ENCODE measurements at places on chromosomes 5 and 9.

DNA sequence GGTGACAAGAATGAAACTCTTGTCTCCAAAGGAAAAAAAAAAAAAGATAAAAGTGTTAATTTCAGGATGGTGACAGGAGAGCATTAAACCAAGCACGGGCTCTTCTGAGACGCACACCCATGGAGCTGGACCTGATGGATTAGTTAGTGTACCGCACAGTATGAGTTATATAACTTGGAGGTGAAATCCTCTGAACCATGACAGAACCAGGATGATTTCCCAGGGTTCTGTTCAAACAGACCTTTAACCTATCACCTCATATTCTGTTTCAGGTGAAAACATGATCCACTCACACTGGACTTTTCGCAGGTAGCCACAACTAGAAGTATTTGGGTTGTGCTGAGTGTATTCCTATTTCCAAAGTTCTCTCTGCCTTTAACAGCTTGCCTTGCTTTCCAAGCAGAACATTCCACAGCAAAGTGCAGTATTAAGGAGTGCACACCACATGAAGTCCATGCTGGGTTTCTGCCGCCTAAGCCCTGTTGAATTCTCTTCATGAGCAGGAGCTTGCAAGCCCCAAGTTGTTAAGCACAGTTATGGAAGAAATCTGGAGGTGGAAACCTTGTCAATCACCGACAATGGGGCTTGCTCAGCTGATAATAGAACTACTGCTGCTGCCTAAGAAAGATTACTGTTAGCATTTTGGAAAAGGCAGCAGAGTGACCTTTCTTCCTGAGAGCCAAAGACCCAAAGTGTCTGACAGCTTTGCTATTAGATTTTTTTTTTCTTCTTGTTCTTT is 461.7 kb downstream of the TLE1 start:
- DNase-seq: no peak

- DNase-seq: no peak
Measured at GRCh38 chr9:122145592-122145863, 14.1 kb downstream of the NDUFA8 start.

DNA sequence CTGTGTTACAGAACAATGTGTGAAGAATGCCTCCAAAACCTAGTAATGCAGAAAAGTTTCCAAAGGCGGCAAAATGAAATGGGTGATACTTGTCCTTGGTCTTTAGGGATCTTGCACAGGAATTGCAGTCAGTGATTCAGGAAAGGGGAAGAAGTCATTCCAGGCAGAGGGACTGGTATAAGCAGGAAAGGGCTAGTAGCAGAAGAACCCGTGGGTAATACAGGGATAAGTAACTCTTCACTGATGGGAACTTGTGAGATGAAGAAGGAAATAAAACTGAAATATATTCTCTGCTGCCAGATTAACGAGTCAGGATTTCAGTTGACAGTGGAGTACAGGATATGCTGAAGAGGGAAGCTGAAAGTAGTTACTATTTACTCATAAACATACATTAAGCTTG is 1.2 kb downstream of the SRFBP1 start:
- DNase-seq: no peak

DNA sequence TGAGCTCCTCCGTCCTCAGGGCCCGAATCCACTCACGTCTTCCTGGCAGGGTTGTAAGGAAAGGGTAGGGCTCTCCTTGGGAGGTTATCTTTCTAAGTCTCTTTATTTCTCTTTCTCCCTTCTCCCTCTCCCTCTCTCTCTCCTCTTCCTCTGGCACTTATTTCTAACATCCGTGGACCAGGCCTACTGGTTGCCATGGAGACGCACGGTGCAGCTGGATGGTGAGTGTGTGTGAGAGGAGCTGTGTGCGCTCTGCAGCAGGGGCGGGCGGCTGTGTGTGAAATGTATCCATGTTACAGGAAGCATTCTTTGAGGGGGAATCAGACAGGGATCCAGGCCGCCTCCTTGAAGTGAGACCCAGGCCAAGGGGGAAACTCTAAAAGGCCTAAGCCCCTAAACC is 32.2 kb downstream of the PCDH1 start:
- no peak for DNase-seq

- DNase-seq: no peak
Measured at GRCh38 chr9:82606071-82606470, 456.9 kb downstream of the RASEF start.

DNA sequence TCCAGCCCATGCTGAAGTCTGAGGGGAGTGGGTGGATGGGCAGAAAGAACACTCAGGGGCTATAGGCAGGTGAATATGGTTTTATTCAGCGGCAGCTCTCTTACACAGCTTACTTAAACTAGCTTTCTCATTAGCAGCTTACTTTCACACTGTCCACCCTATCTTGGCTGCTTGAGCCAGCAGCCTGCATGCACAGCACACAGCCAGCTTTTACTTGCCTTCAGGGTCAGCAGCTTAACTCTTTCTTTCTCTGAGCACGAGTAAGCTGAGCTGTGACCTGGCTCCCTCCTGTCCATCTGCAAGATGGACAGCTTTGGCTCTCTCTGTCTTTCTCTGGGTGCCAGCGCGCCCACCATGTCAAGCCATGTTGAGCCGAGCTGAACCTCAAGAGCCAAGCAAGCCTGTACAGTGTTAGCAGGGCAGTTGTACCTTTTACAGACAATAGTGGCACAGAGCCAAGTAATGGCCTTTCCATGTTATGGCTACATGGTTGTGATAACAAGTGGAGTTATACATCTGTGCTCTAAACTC is 1054.9 kb downstream of the PTPRD start:
- DNase-seq: no peak

- no peak for DNase-seq
Measured at GRCh38 chr9:112341730-112342129, 8.3 kb upstream of the PTBP3 start.

DNA sequence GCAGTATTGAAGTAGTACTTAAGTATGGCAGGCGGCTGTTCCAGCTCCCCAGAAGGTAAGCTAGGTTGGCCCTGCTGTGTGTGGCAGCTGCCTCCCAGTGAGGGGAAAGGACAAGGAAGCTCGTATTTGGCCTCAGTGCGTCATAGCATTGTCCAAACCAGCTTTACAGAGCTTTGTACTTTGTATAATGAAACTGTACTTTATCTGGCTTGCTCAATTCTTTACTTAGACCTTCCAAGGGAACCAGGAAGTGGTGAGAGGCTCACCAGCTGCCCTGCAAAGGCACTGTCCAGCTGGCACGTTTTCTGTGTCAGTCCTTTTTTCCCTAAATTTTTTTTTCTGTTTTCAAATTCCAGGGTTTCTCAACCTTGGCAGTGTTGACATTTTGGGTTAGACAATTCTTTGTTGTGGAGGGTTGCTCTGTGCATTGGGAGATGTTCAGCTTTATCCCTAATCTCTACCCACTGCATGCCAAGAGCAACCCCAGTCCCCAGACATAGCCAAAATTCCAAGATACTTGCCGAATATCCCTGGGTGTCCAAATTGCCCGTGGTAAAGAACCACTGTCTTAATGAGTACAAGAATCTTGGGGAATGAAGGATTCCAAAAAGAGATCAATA is 474.5 kb downstream of the LRRC70 start:
- DNase-seq: no peak

- no peak for DNase-seq
Measured at GRCh38 chr9:133986774-133987445, 5.2 kb downstream of the VAV2 start.

Data from stimulated activated CD8-positive, alpha-beta memory T cell treated with anti-CD3 and anti-CD28 coated beads, Interleukin-2, amount 100 ng/mL, for 1 hour (primary cell).